ENCODE measurements at places on chromosomes 6 and 20.

GRCh38 chr6:135575629-135576028 is 78.1 kb upstream of the AHI1 start:
- DNase-seq = no peak

DNA sequence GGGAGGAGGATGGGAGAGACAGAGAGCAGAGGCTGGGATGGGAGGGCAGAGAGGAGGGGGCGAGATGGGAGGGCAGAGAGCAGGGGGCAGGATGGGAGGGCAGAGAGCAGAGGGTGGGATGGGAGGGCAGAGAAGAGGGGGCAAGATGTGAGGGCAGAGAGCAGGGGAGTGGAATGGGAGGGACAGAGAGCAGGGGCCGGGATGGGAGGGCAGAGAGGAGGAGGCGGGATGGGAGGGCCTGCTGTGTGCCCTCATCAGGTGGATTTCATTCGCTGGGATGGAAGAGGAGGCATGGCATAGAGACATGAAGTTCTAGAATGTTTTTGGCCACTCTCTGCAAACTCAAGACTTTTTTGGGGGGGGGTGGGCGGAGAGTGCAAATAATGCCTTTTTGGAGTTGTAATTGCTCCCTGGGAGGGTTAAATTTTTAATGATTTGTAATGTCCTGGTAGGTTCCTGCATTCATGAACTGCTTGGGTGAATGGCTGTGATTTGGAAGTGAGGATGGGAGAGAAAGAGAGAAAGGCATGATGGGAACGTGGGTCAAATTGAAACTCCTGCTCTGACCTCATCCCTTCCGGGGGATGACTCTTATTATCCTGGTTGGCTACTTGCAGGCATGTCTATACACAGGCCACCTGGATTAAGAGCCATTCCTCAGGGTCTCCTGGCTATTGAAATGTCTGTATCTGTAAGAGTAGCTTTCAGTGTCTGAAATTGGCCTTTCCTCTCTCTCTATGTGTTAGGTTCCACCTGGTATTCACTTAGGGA is 162.4 kb upstream of the AGPAT4 start:
- no peak for DNase-seq

GRCh38 chr6:138405816-138406413 is 1.9 kb downstream of the HEBP2 start:
- DNase-seq = no peak

- no peak for DNase-seq
These were observed 11.8 kb downstream of the TLDC2 start for GRCh38 chr20:36887752-36888090.

DNA sequence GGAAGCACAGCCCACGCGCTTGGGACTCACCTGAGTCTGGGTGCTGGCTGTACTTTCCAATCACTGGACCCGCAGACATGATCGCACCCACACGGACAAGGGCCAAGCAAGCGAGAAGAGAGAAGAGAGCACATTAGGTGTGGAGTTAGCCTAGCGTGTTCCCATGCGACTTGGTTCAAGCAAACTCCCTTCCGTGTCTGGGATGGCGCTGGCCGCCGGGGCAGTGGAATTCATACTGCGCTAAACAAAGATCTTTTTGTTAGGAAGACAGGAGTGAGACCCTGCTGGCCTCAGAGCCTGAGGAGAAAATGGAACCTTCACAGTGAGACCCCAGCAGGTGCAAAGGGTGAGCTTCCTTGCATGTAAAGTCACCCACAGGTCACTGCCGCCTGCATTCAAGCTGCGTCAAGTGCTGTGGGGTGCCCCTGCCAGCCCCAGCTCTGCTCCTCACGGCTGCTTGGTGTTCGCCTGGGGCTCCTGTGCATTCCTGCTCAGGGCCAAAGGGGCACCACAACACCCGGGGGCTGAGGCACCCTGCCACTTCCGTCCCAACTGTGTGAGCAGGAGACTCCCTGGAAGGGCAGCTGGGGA is 26.4 kb downstream of the PSMG4 start:
- DNase-seq = no peak

DNA sequence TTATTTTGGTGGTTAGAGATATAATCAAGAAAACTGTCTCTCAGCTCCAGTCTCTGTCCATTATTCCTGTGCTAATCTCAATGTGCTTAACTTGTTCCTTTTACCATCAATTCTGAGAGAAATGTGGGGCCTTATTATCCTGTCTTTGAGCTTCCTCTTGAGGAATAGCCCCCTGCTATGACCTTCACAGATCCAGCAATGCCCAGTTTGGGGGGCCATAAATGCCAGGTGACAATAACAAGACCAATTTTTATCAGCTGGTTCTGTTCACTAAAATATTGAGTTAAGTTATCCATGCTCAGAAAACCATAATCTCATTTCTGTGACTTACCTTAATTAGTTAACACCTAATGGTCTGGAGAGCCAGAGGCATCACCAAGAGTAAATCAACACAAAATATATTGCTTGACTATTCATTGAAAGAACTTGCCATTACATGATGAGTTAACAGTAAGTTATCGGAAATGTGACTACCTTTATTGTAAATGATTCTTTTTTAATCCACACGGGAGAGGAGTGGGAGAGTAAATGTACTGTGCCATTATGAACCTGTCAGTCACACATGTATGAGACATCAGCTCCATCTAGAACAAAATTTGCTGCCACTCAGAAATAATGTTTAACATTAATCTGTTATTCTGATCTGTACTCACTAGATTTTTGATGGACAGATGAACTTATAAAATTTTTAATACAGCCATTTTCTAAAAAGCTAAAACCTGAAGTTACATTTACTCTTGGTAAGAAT is 149.7 kb downstream of the ID4 start:
- DNase-seq = no peak

DNA sequence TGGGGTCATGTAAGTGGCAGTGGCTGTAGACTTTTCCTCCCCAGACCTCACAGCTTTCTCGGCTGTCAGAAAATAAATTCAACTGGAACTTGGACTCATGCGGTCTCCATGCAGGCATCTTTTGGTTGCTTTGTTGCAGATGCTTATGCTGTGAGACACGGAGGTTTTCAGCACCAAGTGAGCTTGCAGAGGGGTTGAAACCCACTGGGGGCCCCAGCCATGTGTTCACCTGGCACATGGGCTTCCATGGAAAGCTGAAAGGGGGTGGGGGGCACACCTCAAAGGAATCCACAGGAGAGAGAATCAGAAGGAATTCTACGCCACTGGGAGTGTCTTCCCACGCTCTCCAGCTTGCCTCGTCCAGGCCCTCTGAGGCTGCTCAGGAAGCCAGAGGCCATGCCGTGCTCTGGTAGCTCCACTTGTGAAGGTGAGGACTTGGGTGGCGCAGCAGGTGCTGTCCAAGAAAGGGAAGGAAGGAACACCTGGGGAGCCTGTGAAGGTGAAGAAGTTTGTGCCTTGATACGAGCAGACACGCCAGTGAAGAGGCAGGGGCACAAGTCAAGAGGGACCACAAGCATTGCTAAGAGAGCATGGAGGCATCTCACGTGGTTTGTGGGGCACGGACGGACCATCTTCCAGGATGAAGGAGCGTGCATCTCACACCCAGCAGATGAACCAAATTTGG is 134.3 kb upstream of the PMEPA1 start:
- DNase-seq = peak; percentile 16

- DNase-seq = no peak
These were observed 7.5 kb upstream of the CCDC28A start for GRCh38 chr6:138765896-138766655.

GRCh38 chr6:27761391-27761790 is 150.8 kb downstream of the OR2B2 start:
- no peak for DNase-seq

DNA sequence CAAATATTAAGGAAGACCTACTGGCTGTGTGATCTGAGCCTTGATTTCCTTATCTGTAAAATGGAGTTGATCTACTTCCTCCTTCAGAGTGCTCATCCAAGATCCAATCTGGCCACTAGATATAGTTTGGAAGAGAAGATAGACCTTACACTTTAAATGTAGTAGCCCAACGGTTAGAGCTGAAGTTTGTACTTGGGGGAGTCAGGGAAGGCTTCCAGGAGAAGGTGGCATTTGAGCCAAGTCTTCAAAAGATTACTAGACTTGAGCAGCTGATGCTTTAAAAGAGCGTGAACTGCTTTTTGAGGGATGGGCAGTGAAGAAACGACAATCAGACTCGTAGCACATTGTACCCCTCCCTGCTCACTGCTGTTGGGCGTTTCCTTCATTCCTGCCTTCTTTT is 3.6 kb downstream of the LBP start:
- no peak for DNase-seq

DNA sequence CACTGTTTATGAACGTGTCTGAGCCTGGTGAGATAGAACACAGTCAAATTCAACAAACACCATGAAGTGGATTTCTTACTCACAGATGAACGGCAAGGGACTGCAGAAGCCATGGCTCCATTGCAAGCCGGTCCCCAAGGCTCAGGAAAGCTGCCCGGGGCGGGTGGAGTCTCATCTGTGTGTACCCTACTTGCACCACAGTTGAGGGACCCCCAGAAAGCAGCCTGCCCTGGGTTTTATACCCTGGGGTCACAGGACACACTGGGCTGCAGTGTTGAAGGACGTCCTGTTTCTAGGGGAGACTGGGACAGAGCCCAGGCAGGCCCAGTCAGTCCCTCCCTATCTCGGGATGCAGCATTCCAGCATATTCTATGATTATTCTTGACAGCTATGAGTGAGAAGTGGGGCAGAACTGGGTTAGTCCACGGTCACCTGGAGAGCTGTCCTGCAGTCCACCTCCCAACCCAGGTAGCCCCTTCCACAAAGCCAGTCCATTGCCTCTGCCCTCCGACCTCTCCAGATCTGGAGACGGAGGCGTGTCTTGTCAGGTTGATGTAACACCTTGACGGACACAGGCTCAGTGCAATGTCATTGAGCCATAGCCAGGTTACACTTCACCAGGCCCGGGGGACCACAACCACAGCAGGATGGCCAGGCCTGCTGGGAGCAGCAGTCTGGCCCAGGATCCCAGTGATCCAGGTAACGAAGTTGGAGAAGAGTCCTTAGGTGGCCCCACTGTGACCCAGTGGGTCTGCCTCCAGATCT is 35.5 kb downstream of the WRNIP1 start:
- DNase-seq = no peak

- no peak for DNase-seq
These were observed 30.9 kb upstream of the SLC24A3 start for GRCh38 chr20:19181552-19181951.

DNA sequence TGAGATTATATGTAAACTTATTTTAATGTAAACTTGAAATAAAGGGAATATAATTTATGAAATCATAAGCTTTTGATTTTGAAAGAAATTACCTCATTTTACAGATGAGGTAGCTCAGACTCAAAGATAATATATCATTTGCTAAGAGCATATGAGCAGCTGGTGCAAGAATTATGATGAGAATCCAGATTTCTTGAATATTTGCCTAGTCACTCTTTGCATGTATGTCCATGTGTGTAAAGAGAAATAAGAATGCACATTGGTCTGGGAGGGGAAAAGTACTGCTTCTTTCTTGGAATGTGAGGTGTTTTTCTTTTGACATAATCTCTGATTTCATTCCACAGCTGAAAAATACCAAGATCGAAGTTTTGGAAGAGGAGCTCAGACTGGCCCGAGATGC is 11.1 kb upstream of the SNRNP48 start:
- no peak for DNase-seq

DNA sequence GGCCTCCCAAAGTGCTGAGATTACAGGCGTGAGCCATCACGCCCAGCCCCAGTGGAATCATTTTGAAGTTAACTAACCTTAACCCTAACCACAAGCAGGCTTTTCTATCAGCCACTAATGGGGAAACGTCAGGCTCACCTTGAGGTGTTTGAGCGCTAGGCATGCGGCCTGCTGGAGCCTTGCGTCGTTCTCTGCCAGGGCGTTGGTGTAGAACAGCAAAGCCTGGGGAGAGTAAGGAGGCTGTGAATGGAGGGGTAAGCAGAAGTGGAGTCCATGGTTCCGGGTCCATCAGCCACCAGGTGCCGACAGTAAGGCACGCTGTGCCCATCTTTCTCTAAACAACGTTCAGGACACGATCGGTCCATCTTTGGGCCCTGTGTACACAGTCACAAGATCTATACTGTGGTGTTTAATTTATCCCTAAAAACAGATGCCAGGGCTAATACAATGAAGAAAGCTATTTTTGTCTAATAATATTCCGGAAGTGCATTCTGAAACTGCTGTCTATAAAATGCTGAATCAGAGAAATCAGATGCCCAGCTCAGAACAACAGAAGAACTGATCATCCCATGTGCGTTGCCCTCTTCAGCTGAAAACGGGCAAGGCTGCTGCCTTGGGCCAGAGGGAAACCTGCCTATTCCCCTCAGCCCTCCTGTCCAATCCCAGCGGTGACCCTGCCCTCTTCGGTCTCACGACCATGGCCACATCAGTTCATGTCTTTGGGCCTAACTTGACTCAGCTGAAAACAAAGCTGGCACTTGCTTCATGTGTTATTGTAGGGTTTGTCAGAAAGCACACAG is 79.6 kb downstream of the PTPN1 start:
- no peak for DNase-seq

DNA sequence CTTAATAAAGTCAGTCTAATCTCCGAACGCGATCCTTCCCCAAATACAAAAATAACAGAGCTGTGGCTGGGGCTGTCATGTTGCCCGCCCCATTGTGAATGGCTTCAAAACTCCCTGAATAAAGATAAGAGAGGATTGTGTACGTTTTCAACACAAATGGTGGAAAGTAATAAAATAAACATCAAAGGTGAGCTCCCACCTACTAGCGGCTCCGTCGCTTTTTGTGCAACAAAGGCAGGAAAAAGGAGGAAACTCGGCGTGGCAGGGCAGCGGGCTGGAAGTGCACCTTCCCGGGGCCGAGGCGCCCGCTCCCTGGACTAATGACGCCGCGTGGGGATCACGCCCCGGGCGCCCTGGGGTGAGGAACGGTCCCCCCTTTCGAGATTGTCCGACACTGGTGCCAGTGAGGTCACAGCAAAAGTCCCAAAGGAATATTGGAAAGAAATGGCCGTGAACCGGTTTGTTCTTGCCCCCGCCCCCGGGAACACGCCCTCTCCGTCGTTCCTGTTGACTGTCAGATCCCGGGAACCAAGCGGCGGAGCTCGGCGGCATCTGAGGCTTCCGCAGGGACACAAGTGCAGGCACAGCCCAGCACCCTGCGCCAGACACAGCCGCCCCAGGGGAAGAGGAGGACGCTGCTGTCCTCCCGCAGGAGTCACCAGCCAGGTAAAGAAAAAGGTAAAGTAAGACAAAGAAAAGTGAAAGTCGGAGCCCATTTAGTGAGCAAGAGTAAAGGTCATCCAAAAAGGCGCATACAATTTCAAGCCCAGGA is 1.1 kb upstream of the FOXQ1 start:
- DNase-seq = no peak

DNA sequence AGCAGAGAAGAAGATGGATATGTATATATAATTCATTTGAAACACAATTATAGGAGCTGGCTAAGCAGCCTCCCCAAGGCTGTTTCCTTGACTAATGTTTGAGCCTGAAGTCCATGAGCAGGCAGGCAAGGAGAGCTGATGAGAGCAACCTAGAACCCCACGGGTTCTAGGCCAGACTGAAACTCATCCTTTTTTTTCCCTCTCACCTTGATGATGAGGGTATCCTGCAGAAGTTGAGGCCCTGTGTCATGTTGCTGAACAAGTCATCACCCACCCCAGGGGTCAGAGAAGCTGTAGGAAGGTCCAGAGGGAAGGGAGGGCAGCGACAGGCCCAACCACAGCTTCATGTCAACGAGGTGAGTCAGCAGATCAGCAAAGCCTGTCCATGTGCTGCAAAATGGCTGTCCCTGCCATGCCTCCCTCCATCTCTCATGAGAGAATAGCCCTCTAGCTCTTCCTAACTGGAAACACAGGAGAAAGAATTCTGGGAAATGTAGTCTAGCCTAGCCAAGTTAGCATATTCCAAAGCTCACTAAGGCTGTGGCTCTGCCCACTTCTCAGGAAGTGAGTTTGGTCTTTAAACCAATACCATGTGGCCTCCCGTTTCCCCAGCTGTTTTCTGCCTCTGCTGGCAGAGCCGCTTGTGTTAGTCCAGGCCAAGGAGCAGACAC is 91.3 kb upstream of the DTNBP1 start:
- no peak for DNase-seq

Data from stimulated activated CD8-positive, alpha-beta memory T cell treated with anti-CD3 and anti-CD28 coated beads, Interleukin-4, amount 100 ng/mL, for 48 hours (primary cell).